ENCODE measurements at places on chromosomes 7 and 10. TPM values are rescaled to one million over a fixed set of nuclear protein-coding genes. Genes with fewer than 3 reads are reported as not detected.

GRCh38 chr7:108210796-108211195 lies 80.6 kb upstream of the LAMB4 start:
- no peaks in the 10 kb centered on the region for H3K4me1 ChIP-seq
- H3K27ac ChIP-seq: no peak overlapping the region
- H3K27me3 ChIP-seq: no peaks in the 10 kb centered on the region

Gene KIAA1217
- 18.3 TPM for total RNA-seq

GRCh38 chr7:31102151-31102972 lies 50.3 kb downstream of the ADCYAP1R1 start:
- no peaks in the 10 kb centered on the region for H3K36me3 ChIP-seq
- H3K27me3 ChIP-seq: no peaks in the 10 kb centered on the region
- DNase-seq: peak; percentile 53

GRCh38 chr7:24602860-24603456 lies 29.7 kb downstream of the PALS2 start:
- H3K36me3 ChIP-seq: no peaks in the 10 kb centered on the region
- H3K27me3 ChIP-seq: no peaks in the 10 kb centered on the region
- no peak overlapping the region for H3K27ac ChIP-seq
- H3K4me1 ChIP-seq: no peaks in the 10 kb centered on the region

DNA sequence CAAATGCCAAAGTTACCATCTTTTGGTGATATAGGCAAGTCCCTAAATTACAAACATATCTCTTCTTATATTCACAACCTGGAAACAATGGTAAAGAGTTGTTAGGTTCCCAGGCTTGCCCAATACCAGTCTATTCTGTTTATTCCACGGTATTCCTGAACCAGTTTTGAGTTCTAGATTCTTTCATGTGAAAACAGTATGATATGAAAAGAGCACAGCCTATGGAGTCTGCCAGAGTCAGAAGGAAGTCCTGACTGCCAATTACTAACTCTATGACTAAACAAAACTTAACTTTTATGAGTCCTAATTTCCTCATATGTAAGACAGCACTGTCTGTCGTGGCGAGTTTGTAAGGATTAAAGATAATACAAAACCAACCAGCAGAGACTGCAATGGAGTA lies 5.6 kb downstream of the ABI1 start:
- no peaks in the 10 kb centered on the region for H3K27me3 ChIP-seq
- no peak for DNase-seq
- H3K4me3 ChIP-seq: no peak overlapping the region
- H3K4me1 ChIP-seq: peaks cover 3% of the 10 kb centered on the region

Gene CPN1
- total RNA-seq: not detected

DNA sequence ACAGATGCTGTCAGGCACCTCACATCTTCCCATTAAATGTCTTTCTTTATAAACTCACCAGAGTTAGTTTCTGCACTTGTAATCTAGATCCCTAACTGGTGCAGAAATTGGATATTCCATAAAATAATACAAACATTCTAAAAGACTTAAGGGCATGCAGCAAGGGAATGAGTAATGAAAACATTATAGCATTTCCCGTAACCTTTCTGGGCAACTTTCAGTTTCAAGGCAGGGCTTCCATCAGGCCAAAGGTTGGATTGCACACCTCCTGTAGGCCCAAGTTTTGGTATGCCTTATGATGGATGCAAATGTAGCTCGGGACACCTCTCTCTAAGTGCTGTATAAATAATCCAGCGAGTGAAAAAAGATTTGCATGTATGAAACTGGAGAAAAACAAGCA lies 129.9 kb upstream of the LYZL2 start:
- no peaks in the 10 kb centered on the region for H3K36me3 ChIP-seq
- H3K27me3 ChIP-seq: no peaks in the 10 kb centered on the region
- no peak overlapping the region for H3K4me3 ChIP-seq
- no peaks in the 10 kb centered on the region for H3K4me1 ChIP-seq
- H3K27ac ChIP-seq: no peak overlapping the region
- no peak for DNase-seq

DNA sequence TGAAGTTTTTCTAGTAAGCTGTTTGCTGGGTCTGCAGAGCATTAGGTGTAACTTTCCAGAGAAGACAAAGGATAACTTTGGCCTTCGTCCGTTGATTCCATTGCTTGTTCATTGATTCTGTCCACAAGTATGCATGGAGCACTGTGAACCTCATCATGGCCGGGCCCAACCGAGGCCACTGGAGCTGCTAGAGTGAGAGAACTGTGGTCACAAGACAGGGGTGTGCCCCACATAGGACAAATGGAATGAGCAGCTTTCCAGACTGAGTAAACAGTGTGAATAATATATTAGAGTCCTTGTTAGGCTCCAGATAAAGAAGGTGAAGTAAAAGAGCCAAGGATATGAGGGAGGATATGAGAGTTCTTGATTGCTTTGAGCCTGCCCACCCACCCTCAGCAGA lies 24.9 kb downstream of the MBL2 start:
- H3K4me1 ChIP-seq: no peaks in the 10 kb centered on the region
- no peaks in the 10 kb centered on the region for H3K36me3 ChIP-seq
- no peak overlapping the region for H3K27ac ChIP-seq
- H3K4me3 ChIP-seq: no peak overlapping the region
- DNase-seq: no peak
- H3K27me3 ChIP-seq: no peaks in the 10 kb centered on the region

Gene SCRN1
- 71.9 TPM for total RNA-seq

Gene POP7
- total RNA-seq: 16.4 TPM

Gene CYP2C19
- not detected for total RNA-seq

GRCh38 chr10:74855027-74855426 lies 28.6 kb downstream of the KAT6B start:
- DNase-seq: no peak
- no peak overlapping the region for H3K4me3 ChIP-seq
- no peak overlapping the region for H3K27ac ChIP-seq
- H3K27me3 ChIP-seq: no peaks in the 10 kb centered on the region
- H3K36me3 ChIP-seq: no peaks in the 10 kb centered on the region

Gene EIF3B
- total RNA-seq: 84.7 TPM

GRCh38 chr7:78967046-78967445 lies 486.4 kb downstream of the MAGI2 start:
- DNase-seq: no peak
- H3K27ac ChIP-seq: no peak overlapping the region
- no peaks in the 10 kb centered on the region for H3K36me3 ChIP-seq
- H3K4me3 ChIP-seq: no peak overlapping the region
- no peaks in the 10 kb centered on the region for H3K27me3 ChIP-seq

- no peaks in the 10 kb centered on the region for H3K36me3 ChIP-seq
- H3K4me3 ChIP-seq: no peak overlapping the region
- no peaks in the 10 kb centered on the region for H3K27me3 ChIP-seq
- H3K4me1 ChIP-seq: no peaks in the 10 kb centered on the region
- no peak for DNase-seq
Measured at GRCh38 chr10:120162471-120162870, 269.9 kb downstream of the SEC23IP start.

- H3K27ac ChIP-seq: no peak overlapping the region
- no peak for DNase-seq
- H3K36me3 ChIP-seq: no peaks in the 10 kb centered on the region
- H3K4me3 ChIP-seq: no peak overlapping the region
Measured at GRCh38 chr7:98949336-98950044, 71.2 kb downstream of the TRRAP start.

Gene SEPTIN7
- total RNA-seq: 290 TPM

Gene HOXA9
- total RNA-seq: 1.6 TPM
